Articular chondrocyte of knee joint (primary cell): ENCODE measurements at places on chromosomes 6 and 20. TPM values are rescaled to one million over a fixed set of nuclear protein-coding genes. Genes with fewer than 3 reads are reported as not detected.

The PPP1R14C gene
- 11.8 and 13.9 TPM in 2 replicates for total RNA-seq

The BNIP5 gene
- not detected in 2 replicates for total RNA-seq

The KHDRBS2 gene
- total RNA-seq = not detected in 2 replicates

The THEMIS gene
- not detected in 2 replicates for total RNA-seq

The MYCT1 gene
- 0.13 and 0.32 TPM in 2 replicates for total RNA-seq

The AGPAT1 gene
- 26.8 and 31.0 TPM in 2 replicates for total RNA-seq

The TINAG gene
- total RNA-seq = 0.13 TPM in 1 of 2 replicates, not detected in the other

The DHX35 gene
- 8.0 and 10.8 TPM in 2 replicates for total RNA-seq

The OPRL1 gene
- 0.52 and 0.86 TPM in 2 replicates for total RNA-seq

The ZNF311 gene
- total RNA-seq = 1.8 and 2.1 TPM in 2 replicates

The OR2H1 gene
- not detected in 2 replicates for total RNA-seq
